MCF 10A (cell line): ENCODE measurements at places on chromosomes 5 and 9.

- no peak for DNase-seq
Observed at GRCh38 chr9:69961843-69962242, 81.8 kb upstream of the MAMDC2 start.

DNA sequence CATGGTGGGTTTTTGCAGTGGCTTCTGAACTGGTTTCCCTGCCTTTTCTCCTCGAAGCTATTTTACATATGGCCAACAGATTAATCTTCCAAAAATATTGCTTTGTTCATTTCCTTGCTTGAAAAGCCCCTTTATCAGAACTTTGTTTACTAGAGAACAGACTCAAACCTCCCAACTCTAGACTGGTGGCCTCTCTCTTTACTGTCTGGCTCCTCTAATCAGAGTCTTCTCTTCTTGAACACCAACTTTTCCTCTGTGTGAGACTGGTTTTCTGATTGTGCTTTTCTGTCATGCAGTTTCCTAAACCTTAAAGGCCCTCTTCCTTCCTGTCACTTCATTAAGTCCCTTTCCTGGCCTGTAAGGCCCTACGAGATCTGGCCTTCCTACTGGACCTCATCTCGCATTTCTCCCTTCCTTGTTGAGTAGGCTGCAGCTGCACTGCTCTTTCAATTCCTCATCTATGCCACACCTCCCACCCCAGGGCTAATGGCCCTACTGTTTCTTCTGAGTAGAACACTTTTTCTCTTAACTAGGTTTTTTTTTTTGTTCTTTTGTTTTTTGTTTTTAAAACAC, 5.7 kb downstream of the C9orf43 start:
- DNase-seq: no peak

DNA sequence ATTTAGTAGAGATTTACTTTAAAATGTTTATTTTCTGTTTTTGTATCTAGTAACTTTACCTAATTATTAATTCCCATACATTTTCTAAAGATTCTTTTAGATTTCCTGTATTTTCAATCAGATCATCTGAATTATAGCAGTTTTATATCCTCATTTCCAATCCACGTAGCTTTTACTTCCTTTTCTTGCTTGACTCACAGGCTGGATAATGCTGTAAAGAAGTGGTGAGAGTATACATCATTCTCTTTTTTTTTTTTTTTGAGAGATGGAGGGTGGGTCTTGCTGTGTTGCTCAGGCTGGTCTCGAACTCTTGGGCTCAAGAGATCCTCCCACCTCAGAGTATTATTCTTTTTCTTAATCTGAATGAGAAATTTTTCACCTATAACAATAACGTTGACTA, 11.2 kb upstream of the SETX start:
- no peak for DNase-seq

DNA sequence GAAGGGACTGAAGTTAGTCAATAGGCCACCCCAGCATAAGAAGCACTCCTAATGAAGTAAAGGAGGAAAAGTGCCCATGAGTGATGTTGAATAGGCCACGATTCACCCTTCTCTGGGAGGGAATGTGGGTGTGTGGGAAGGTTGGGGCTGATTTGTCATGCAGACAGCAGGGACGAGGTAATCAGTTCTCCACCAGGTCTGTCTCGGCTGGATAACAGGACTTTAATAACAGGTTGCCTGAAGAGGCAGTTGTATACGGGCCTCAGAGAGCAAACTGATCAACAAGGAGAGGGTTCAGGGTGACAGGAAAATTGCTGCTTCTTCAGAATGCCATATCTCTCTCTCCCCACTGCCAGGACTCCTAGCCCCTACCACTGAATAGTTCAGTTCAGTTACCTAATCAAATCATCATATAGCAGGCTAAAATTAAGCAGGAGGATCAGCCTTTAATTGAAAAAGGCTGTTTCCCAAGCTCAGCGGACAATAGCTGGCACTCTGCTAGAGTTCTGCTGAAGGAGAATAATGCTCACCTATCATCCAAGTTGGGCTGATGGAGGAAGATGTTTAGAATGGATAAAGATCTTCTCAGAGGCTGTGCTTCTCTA, 43.6 kb upstream of the SMIM32 start:
- no peak for DNase-seq

DNA sequence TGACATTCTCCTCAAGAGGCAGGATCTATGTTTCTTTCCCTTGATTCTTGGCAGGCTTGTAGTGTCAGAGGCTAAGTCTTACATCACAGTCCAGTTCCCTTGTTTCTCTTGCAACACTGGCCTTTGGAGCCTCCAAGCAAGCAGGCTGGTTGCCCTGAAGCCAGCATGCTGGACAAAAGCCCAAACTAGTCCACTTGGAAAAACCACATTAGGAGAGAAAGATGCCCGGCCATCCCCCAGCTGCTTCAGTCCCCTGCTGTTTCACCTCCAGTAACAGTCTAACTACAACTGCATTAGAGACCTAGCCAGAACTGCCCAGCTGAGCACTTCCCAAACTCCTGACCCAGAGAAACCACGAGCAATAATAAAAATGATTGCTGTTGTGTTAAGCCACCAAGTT, 87.6 kb downstream of the ADAMTS6 start:
- DNase-seq: peak; percentile 87

GRCh38 chr5:115649541-115649940, 23.7 kb upstream of the TMED7 start:
- DNase-seq: no peak

DNA sequence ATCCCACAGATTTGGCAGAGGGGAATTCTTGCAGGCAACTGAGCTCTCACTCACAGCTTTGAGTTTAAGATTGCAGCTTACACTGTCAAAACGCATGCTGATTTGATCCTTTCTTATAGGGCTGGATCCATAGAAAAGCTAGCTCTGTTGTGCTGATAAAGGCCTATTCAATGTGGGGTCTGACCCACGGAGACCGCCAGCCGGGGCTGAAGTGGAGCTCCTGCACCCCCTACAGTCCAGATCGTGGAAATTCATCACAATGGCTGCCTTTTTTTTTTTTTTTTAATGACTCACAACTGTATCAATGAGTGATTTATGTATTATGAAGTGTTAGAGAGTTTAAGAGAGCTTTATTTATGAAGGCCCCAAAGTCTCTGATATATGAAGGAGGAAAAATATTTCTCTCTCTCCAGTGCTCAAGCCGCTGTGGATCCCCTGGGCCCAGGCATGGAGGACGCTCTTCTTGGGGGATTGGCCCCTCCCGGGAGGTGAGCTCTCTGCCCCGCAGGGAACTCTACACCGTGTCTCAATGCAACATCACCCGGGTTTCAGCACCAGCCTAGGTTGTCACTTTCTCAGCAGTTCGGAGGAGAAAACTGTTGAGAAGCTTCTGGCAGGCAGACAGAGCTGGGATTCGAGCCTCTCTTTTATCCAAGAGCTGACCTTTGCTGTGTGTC, 700.2 kb downstream of the IRX1 start:
- peak; percentile 20 for DNase-seq

DNA sequence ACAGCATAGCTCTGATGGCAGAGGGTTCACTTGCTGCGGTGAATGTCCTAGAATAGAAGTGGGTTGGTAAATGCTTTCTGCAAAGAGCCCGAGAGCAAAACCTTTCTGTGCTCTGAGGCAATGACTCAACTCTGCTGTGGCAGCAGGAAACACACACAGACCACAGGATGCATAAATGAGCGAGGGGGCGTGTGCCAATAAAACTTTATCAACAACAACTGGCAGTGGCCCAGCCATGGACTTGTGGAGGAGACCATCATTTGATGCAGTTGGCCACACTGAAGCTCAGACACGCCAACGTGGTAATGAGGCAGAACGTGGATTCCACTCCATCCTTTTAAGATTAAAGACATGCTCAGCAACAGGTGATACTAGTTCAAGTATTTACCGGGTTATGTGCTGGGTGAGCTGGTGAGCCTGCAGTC, 6.8 kb downstream of the MRPL36 start:
- peak; percentile 69 for DNase-seq

DNA sequence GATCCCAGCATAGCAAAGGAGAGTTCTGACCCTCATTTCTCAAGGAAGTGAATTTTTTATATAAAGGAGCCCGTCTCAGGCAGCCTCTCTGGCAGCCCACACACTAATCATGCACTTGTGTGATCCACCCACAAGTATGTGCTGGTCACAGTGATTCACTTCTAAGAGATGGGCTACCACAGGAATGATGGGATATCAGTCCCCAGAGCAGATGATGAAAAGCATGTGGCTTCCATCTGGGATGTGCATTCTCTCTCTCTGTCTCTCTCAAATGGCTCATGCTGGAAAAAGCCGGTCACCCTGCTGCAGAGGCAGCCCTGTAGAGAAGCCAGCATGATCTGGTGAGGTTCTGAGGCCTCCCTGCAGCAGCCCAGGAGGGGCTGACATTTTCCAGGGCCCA, 74.2 kb upstream of the ADCY2 start:
- no peak for DNase-seq

DNA sequence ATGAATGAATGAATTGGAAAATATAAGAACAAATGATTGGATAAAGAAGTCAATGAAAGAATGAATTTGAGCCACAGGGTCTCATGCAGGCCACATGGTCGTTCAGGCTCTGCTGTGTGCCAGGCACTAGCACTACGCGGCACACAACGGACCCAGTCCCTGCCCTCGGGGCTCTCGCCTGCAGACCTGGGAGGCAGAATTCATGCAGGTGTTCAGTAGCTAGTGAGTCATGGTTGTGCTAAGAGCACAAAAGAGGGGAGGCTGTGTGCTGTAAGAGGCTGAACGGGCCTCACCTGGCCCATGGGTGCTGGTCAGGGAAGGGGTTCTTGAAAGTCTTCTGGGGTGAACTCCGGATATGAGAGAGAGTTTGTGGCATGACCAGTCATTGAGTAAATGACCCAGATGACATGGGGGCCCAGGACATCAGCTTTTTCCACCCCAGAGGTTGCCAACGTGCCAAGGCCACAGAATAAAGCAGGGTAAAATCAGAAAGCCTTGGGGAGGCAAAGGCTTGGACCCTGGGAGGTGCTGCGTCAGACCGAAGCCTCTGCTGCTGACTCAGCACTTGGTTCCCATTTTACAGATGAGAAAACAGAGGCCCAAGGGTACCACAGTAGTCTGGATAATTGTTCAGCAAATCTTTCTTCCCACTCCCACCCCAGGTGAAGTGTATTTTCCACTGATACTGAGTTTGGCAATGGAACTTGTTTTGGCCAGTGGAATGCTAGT, 264.3 kb upstream of the MVB12B start:
- DNase-seq: no peak

- DNase-seq: no peak
Observed at GRCh38 chr9:8074713-8075286, 275.2 kb upstream of the DMAC1 start.
